ENCODE measurements at places on chromosomes 5 and 9.

DNA sequence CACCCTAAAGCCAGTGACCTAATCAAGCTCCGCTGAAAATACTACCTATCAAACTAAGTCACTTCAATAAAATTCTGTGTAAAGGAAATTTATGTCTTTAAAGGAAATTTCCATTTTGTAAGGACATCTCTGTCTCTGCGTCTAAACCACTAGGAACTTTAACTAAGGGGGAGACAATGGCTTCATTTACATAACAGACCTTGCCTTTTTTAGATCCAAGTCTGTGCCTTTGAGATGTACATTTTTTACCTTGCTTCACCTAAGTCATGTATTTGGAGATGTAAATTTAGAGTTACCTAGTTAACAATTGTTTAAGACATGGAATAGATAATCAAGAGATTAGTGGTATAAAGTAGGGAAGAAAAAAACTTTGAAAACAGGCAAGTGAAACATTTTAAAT lies 10.2 kb upstream of the GLT6D1 start:
- no peak for DNase-seq

DNA sequence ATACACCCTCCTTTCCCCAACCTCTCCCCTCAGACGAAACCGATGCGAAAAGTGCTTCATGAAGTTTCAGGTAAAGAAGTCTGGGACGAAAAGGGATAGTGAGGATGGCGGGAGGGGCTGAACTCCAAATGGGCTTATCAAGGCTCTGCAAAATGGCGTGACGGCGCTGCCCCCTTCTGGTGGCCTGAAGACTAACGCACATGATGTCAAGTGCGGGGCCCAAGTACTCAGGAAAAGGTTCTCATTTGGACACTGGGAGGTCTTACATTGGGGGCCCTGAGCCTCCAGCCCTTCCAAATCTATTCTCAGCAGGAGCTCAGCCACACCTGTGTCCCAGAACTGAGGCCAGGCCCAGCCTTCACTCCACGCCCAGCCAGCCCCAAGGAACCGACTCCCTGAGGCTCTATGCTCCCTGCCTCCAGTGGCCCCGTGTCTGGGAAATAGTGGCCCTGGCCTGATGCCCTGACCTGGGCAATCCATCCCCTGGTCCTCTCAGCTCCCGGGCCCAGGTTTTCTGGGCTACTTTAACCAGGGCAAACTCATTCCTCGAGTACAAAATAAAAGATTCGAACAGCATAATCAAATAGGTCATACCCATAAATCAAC lies 119.9 kb downstream of the KCNIP1 start:
- no peak for DNase-seq

DNA sequence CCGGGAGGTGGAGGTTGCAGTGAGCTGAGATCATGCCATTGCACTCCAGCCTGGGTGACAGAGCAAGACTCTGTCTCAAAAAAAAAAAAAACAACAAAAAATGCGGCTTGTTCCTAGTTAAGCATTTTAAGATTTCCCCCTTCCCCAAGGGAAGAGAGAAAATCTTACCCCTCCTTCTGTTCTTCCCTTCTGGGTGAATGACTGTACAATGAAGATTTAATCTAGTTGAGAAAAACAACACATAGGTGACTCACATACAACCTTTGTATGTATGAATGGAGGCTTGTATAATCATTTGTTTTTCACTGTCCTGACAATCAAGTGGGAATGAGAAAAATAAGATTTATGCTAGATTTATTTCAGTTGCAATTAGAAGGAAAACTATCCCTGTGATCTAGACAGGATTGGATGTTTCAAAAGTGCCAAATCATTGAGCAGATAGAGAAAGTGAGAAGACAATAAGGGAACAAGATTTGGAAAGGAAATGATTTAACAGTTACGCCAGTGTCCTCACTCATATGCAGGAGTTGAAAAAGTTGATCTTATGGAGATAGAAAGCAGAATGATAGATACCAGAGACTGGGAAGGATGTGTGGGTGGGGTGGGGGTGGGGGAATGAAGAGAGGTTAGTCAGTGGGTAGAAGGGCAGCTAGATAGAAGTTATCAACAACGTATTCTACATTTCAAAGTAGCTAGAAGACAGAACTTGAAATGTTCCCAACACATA lies 16.7 kb downstream of the GDA start:
- no peak for DNase-seq

DNA sequence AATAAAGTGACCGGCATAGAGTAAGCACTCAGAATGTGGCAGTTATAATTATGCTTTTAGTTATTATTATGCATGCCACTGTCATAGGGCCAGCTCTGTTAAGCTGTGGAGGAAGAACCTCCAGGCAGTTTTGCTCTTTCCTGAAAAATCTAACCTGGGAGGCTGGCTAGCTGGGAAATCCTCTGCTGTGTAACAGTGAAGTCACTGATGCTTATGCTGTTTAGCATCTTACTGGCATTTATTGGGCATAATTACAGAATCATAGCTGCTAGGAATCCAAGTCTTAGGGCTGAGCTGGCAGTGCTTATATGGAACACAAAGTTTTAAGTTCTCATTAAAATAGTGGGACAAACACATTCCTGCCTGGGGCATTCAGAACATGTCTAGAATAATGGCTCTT lies 5.5 kb upstream of the GSN start:
- DNase-seq, result no peak

DNA sequence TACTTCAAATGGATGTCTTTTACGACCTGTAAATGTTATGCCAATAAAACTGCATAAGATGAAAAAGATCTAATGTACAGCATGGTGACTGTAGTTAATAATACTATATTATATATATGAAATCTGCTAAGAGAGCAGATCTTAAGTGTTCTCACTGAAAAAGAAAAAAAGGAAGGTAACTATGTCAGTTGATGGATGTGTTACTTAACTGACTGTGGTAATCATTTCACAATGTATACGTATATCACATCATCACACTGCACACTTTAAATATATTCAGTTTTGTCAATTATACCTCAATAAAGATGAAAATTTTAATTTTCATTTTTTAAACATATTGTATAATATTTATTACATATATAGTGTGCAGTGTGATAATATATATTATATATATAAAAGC lies 31.9 kb downstream of the THBS4 start:
- DNase-seq, result no peak

- no peak for DNase-seq
Measured at GRCh38 chr9:15329539-15330109, 22.6 kb upstream of the TTC39B start.

GRCh38 chr5:55386356-55386755 lies 78.6 kb downstream of the MTREX start:
- DNase-seq, result no peak

DNA sequence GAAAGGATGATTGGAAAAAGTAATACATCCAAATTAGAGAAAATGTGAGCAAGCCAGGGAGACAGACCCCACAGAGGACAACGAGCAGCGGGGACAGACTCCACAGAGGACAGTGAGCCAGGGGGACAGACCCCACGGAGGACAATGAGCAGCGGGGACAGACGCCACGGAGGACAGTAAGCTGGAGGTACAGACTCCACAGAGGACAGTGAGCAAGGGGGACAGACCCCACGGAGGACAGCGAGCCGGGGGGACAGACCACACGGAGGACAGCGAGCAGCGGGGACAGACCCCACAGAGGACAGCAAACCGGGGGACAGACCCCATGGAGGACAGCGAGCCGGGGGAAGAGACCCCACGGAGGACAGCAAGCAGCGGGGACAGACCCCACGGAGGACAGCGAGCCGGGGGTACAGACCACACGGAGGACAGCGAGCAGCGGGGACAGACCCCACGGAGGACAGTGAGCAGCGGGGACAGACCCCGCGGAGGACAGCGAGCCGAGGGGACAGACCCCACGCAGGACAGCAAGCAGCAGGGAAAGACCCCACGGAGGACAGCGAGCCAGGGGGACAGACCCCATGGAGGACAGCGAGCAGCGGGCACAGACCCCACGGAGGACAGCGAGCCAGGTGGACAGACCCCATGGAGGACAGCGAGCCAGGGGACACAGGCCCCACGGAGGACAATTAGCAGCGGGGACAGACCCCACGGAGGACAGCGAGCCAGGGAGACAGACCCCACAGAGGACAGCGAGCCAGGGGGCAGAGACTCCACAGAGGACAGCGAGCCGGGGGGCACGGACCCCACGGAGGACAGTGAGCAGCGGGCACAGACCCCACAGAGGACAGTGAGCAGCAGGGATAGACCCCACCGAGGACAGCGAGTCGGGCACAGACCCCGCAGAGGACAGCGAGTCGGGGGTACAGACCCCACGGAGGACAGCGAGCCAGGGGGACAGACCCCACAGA lies 1.9 kb upstream of the ZDHHC11 start:
- DNase-seq, result no peak

DNA sequence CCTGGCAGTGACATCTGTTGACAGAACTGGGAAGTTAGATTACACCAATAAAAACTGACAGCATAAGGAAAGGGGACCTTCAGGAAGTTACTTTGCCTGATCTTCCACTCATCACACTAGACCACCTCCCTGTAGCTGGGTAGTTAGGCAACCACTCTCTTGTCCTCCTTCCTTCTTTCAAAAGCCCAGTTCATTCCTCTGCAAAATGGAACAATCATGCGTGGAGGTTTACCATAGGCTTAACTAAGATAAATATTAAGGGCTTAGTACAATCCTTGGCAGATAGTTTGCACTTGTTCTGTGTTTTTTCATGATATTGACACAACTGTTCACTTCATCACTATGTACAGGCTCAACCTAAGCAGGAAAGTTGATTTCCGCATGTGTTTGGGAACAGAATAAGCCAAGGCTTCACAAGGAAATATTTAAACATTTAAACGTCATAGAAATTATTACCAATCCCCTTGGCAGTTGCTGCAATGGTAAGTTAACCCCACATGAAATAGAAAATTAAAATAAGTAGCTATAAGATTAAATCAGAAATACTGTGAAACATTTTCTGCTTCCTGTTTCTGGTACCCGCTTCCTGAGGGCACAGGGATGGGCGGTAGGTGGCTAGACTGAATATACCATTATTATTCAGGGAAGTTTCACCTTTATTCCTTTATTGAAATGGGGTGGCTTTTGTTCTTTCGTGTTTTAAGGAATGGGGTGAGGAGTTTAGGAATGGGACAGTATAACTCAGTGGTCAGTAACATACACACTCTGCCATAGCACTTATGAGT lies 9.9 kb upstream of the PTGER4 start:
- DNase-seq, result no peak

- DNase-seq, result no peak
Measured at GRCh38 chr9:98570663-98571440, 137.9 kb downstream of the GABBR2 start.

DNA sequence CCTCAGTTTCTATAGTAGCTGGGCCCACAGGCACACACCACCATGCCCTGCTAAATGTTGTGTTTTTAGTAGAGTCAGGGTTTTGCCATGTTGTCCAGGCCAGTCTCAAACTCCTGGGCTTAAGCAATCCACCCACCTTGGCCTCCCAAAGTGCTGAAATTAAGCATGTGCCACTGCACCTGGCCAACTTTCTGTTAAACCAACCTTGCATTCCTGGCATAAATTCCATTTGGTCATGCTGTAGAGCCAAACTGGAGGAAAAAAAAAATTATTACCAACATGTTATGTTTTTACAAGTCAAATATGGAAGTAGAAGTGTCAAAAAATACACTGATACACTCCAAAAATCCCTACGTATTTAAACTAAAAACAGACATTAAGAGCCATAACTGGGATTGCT lies 54.1 kb downstream of the ERMP1 start:
- no peak for DNase-seq

DNA sequence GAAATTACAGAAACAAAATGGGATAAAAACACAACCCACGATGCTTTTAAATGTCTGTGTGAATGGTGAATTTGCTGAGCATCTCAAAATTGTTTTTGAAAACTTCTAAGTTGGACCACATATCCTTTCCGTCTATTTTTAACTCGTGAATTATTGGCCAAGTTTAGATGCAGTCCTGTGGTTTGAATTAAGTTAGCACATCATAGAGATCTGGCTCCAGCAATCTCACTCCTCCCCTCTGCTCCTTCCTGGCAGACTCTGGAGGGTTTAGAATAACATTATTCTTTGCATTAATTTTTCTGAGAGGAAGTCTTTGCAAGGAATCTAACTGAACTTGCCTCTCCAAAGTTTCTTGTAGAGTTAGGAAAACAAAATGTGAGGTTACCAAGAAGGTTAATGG lies 14.5 kb upstream of the ANKRD55 start:
- no peak for DNase-seq

GRCh38 chr5:162888268-162888667 lies 549.1 kb upstream of the CCNG1 start:
- no peak for DNase-seq

DNA sequence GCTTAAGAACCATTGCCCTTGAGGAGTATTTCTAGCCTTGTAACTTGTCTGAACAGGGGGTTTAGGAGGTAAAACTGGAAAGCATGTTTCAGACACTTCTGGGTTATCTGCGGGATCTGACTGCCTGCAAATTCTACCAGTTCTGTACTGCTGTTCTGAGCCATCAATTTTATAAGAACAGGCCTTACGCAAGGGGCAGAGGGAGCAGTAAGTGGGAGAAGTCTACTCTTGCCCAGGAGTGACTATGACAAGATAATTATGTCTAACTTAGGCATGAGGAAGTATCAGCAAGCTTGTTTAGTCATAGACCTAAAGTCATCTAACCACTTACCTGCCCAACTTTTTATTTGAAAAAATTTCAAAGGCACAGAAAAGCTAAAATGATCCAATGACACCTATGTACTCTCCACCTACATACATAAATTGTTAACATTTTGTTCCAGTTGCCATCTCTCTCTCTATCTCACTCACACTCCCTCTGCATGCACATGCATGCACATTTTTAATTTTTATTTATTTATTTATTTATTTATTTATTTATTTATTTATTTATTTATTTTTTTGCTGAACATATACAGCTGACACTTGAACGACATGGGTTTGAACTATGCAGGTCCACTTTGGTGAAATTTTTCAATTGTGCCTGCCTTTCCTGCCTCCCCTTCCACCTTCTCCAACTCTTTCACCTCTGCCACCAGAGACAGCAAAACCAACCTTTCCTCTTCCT lies 18.4 kb upstream of the DEPDC1B start:
- DNase-seq, result no peak

GRCh38 chr5:151363673-151364072 lies 16.3 kb upstream of the SLC36A2 start:
- DNase-seq, result no peak

DNA sequence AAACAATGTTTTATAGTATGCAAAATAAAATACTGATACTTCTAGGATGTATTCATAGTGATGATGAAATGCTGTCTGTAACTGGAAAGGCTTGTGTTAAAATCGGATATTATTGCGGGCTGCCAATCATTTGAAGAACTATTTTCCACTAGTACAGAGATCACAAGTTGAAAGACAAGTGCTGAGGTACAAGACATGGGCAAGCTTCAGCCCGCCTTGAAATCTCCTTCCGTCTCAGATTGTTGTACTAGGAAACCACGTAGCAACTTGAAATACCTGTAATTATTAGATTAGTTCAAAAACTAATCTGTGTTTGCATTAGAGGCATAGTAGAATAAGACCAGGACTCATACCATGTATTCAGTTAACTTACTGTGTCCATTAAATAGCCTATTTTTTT lies 218.2 kb downstream of the ARHGEF28 start:
- no peak for DNase-seq

DNA sequence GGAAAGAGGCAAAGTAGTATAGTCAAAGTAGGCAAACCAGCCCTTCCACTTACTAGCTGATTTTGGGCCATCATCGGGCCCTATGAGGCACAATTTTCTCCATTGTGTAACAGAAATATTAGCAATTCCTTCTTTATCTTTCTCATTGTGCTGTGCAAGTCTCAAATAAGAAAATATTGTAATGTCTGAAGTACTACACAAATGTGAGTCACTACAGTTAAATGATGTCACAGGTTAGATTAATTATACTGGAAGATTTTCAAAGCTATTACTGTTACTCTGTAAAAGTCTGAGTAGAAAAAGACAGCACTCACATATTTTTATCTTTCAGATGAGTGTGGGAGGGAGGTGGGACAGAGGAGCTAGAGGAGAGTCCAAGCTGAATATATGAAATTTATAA lies 12.4 kb upstream of the TMC1 start:
- no peak for DNase-seq

All from stimulated activated CD4-positive, alpha-beta T cell treated with anti-CD3 and anti-CD28 coated beads, TNF-alpha, amount 100 ng/mL, for 4 hours (primary cell).